ENCODE measurements at places on chromosomes 3 and 15. TPM values are rescaled to one million over a fixed set of nuclear protein-coding genes. Genes with fewer than 3 reads are reported as not detected.

- DNase-seq = no peak
Observed at GRCh38 chr3:7407107-7407506, 546.2 kb downstream of the GRM7 start.

- no peak for DNase-seq
Observed at GRCh38 chr15:91983729-91984340, 130.3 kb downstream of the SLCO3A1 start.

- DNase-seq = no peak
Observed at GRCh38 chr3:184259396-184259877, 1.9 kb downstream of the CAMK2N2 start.

DNA sequence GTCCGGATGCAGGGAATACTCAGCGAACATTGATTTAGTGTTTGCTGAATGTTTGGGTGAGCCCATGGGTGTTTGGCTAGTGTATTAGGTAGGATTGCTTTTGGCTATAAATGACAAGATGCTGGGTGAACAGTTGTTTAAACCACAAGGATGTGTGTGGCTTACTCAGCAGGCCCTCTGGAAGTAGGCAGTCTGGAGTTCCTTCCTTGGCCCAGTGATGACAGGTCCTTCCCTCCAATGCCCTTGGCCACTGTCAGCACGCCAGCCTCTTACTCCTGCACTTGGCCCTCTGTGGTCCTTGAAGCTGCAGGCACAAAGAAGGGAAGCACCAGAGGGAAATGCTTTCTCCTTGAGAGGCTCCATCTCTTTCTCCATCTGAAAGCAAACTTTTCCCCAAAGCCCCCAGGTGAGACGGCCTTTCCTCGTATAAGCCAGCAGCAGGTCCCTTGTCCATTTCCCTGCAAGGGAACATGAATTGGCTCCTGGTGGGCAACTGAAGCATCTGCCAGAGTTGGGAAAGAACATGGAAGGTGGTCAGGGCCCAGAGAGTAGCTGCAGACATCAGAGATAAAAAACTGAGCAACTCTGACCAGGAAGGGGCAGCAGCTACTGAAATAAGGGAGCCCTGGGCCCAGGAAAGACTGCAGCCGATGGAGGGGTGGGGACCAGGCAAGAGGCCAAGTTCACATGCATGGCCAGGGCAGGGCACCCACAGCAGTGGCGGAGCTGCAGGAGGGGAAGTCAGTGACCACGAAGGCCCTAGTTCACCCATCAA, 105.0 kb downstream of the TPRA1 start:
- DNase-seq = no peak

The TRNT1 gene
- 7.9 TPM for total RNA-seq

DNA sequence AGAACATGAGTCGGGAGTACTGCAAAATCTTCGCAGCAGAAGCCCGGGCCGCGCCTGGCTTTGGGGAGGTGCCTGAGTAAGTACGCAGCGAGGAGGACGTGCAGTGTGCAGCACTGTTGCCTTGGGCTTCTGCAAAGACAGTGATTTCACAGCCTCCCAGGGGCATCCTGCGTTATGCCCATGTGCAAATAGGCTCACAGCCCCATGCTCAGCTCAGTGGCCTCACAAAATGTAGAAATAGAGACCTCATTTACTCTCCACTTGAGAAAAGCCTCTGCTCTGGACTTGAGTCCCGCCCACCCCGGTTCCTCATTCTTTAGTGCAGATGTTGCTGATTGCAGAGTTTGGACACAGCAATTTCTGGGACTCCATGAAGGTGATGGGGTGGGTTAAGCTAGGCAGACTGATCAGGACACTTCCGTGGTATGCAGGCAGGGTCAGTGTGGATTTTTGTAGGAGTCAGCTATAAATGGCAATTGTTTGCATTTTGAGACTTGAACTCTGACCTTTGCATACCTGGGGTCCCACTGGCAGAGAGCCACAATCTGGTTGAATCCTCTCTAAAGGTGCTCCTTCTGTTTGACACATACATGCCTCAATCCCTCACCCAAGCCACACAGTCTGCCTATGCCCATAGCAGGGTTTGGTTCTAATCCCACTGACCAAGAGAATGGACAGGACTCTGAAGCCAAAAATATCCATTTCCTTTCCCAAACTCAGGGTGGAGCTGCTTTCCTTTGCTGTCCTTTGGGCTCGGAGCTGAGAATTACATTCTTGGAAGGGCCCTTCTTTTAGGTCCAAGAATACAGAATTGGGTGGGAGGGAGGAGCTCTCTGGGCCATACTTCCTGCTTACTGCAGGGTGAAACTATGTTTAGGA, 20.7 kb upstream of the SLC28A1 start:
- DNase-seq = no peak

GRCh38 chr15:53454843-53455721, 304.4 kb downstream of the WDR72 start:
- DNase-seq = no peak

GRCh38 chr3:122255757-122256439, 69.2 kb upstream of the CSTA start:
- DNase-seq = no peak

DNA sequence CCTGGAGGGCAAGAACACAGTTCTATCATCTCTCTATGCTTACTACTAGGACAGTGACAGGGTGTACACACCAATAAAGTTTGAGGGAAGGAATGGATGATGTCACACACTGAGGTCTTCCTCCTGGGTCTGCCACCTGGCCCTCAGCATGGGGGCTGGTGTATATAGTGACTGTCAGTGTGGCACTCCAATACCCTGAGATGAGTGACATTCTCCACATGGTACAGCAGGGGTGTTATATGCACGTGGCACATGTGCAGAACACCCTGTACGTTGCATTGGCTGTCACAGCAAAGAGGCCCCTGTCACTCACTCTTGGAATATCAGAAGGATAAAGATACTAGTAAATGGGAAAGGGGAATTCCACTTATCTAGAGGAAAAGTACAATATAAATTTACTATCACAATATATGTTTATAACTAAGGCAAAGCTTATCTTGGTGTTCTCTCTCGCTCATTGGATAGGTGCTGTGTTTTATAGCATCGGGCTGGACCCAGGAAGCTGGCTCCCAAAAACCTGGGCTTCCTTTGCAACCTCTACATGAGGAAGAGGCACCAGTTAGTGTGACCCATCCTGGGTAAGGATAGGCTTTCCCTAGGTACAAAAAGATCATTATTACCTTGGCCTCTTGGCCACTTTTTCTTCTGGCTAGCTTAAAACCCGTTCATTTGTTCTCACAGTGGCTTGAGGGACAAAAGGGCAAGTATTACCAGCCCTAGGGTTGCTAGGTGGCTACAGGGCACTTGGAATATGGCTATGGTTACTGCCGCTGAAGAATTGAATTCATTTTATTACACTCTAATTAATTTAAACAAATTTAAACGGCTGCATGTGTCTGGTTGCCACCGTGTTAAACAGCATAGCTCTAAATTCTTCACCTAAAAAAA, 54.8 kb upstream of the HES1 start:
- no peak for DNase-seq

GRCh38 chr3:108554913-108555571, 34.2 kb downstream of the CIP2A start:
- no peak for DNase-seq

The ALDH1A3 gene
- 14.7 TPM for total RNA-seq

The STRC gene
- not detected for total RNA-seq

GRCh38 chr3:6467186-6467585, 393.7 kb upstream of the GRM7 start:
- no peak for DNase-seq
